ENCODE measurements at places on chromosomes 12 and 14. TPM values are rescaled to one million over a fixed set of nuclear protein-coding genes. Genes with fewer than 3 reads are reported as not detected.

The ABHD12B gene
- polyA plus RNA-seq: 0.36 TPM

The KRT78 gene
- 1,998 TPM for polyA plus RNA-seq

The CIPC gene
- 12.0 TPM for polyA plus RNA-seq

The TMEM30B gene
- 12.8 TPM for polyA plus RNA-seq

The SPTB gene
- polyA plus RNA-seq: 0.11 TPM

The PRICKLE1 gene
- polyA plus RNA-seq: 0.45 TPM

The KLHL33 gene
- 0.07 TPM for polyA plus RNA-seq

The MGAT4C gene
- under 0.01 TPM for polyA plus RNA-seq

The MYH7 gene
- 0.08 TPM for polyA plus RNA-seq

The ST8SIA1 gene
- 0.83 TPM for polyA plus RNA-seq

The TMCC3 gene
- 2.5 TPM for polyA plus RNA-seq

The TDRD9 gene
- polyA plus RNA-seq: 0.39 TPM

The HAL gene
- polyA plus RNA-seq: 1.1 TPM

The GPRC5A gene
- 15.0 TPM for polyA plus RNA-seq

The OVCH1 gene
- polyA plus RNA-seq: 0.01 TPM

The LALBA gene
- polyA plus RNA-seq: not detected

The PRB3 gene
- 0.10 TPM for polyA plus RNA-seq

The ALX1 gene
- not detected for polyA plus RNA-seq

The FBXL14 gene
- 2.8 TPM for polyA plus RNA-seq

The BRI3BP gene
- polyA plus RNA-seq: 3.2 TPM

The RGS6 gene
- polyA plus RNA-seq: 0.11 TPM

The ATXN7L3B gene
- 7.5 TPM for polyA plus RNA-seq

The FOXG1 gene
- polyA plus RNA-seq: 0.10 TPM
